ENCODE measurements at places on chromosomes 6 and 20.

DNA sequence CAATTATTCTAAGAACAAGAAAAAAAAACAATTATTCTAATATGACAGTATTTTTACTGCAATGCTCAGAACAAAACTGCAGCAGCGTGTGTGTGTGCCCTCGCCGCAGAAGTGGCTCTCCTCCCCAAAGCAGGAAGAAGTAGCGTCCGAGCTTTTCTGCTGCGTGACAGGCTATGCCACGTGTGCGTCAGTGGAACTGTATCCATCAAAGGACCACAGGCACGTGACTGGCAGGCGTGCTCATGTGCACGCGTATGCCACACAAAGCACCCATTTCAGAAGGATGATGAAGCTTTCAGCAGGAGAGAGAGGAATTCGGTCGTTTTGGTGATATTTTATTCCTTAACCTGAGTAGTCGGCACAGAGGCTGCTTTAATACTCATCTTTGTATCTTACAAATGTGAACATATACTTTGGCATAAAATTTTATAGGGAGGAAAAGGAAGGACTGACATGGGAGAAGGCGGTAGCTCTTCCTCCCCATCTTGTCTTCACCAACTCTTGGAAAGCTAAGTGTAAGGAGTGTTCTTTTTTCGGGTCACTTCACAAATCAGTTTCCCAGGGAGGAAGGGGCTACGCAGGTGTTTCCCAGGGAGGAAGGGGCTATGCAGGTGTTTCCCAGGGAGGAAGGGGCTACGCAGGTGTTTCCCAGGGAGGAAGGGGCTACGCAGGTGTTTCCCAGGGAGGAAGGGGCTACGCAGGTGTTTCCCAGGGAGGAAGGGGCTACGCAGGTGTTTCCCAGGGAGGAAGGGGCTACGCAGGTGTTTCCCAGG is 3.4 kb downstream of the TCFL5 start:
- DNase-seq, result no peak

DNA sequence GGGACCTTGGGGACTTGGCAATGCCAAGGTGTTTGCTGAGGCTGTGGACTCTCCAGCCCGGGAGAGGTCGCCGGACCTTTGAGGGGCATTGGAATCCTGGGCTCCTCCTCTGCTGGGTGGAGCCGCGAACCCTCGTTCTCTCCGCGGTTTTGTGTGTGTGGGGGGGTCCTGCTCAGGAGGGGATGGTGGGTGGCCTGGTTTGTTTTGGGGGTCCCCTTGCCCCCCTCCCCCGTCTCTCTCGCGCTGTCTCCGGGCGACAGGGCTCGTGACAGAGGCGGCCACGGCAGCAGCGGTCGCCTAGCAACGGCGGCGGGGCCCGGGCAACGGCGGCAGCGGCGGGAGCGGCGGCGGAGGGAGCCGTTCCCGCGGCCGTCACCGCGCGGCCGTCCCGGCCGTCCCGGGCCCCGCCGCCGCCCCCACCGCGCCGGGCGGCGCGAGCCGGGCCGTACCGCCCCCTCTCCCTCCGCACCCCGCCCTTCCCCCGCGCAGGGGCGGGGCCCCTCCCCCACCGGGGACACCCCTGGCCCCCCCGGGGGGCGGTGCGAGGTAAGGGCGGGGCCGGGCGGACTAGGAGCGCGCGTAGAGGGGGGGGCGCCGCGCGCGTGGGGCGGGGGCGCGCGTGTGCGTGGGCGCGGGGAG is 7.8 kb downstream of the SYNGAP1 start:
- peak; percentile 68 for DNase-seq

DNA sequence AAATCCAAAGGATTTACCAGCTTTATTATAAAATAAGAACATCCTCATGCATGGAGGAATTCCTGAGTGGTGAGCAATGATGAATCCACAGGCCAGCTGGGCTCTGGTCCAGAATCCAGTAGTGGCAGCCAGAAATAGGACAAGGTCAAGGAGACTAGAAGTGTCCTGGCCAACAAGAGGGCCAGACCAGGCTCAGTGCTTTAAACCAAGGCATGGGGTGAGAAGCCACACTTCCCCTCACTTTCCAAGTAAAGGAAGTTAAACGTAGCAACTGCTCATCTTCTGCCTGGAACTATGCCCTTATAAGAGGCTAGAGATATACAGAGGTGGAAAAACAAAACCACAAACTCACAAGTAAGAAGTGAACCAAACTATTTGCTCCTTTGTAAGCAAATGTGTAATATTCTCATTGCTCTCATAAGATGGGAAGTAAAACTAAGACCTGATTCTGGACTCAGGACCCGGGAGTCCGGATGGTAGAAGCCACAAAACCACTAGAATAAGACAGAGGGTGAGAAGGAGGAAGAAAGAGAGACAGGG is 253.2 kb downstream of the UST start:
- DNase-seq, result no peak

DNA sequence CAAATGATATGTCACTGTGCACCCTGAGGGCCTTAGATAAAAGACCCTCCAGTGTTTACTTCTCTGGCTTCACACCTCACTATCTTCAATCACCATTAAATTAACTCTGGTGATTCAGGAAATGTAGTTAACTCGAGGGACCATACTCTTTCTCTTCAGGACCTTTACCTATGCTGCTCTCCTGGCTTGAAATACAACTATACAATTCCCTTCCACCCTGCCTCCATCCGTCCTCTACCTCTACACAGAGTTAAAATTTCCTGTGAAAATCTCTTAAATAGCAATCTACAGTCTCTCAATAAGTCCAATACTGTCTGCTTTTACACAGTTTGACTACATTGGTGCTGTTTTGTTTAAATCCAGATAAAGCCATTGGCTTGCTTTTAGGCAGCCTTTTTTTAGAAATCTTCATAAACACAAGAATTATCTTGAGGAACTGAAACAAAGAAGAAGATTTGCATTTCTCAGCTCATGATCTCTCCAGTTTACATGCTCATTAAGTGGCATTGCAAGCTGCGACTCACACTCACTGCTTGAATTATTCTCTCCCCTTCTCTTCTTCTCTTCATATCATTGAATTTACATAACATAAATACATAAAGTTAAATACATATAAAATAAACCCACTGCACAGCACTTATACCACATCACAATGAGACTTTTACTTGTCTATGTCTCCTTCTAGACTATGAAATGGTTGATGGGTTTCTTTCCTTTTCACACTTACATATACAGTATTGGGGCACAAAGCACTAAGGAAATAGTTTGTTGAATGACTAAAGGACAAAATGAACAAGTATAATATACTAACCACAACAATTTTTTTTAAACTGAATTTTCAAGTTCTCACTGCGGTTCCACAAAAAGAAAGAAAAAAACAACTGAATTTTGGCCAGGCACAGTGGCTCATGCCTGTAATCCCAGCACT is 239.0 kb upstream of the KCNQ5 start:
- DNase-seq, result no peak

DNA sequence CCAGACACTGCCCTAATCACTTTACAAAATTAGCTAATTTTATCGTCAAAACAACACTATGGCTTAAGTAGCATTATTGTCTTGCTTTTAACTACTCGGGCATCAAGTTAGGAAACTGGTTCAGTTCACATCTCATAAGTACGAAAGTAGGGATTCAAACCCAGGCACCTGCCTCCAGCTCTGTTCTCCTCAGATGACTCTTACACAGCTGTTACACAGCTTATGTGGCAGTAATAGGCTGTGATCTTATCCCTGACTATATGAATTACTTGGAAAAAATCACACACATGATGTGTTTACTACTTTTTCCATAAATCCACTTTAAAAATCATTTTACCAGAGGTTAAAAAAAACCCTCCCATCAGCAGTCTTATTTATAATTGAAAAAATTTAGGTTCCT is 389.2 kb upstream of the FLRT3 start:
- no peak for DNase-seq

DNA sequence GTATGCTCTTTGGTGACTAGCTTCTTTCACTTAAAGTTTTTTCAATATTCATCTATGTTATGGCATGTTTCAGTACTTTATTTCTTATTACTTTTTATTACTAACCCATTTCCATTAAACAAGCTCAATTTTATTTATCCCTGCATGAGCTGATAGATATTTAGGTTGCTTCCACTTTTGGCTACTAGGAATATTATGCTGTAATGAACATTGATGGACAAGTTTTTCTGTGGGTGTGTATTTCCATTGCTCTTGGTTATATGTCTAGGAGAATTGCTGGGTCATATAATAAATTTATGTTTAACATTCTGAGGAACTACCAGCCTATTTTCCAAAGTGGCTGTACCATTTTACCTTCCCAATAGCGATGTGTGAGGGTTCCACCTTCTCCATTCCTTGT is 69.9 kb downstream of the ZBTB2 start:
- DNase-seq, result no peak

DNA sequence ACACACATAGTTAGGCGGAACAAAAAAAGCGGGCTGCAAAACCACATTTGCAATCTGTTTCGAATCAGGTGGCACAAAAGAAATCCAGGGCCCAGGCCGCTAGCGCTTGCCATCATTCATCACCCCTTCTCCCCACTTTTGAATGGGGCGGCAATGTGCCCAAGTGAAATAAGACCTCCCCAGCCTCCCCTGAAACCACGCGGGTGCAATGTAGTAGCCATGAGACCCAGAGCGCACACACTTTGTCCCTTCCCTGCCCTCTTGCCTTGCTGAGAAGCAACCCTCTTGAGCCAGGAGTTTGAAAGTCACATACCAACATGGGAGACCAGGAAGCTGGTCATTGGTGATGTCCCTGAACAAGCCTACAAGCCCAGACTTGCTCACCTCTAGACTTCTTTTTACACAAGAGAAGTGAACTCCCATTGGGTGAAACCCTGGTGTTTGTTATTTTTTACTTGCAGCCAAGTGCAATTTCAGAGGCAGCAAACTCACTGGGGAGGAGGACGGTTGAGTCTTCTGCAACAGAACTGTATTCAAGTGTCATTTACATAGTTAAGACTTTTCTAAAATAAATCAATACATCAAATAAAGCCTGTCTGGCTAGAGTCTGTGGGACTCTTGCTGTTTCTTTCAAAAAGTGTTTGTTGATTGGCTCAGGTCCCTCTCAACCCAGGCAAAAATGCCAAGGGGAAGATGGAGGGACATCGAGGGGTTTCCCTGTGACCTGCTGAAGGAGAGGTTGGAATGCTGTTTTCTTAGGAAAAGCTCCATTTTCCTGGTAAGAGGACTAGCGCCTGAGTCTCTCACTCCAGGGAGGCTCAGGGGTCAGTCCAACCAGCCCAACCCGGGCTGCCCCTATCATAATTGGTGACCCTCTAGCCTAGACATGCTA is 138.1 kb upstream of the PTPN1 start:
- DNase-seq, result no peak

- DNase-seq, result no peak
Observed at GRCh38 chr20:62736407-62737071, 27.9 kb downstream of the NTSR1 start.

GRCh38 chr6:170297576-170298330 is 6.9 kb upstream of the DLL1 start:
- no peak for DNase-seq

GRCh38 chr6:166556863-166557322 is 29.6 kb downstream of the RAMACL start:
- peak; percentile 16 for DNase-seq

DNA sequence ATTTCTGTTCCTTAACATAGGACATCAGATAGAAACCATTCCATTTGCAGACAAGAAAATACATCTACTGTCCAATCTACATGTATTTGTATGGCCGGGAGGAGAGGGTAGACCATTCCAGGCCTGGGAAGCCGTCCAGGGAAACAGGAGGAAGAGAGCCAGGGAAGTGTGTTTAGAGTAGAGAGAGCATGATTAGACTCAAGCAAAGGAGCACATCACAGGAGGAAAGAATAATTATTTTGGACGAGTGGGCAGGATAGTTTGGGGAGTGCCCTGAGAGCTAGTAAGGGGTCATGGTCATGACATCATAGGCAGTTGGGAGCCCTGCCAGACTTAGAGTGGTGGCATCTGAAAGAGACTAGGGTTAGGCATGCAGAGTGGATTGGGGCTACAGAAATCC is 250.0 kb downstream of the HIVEP2 start:
- DNase-seq, result no peak

DNA sequence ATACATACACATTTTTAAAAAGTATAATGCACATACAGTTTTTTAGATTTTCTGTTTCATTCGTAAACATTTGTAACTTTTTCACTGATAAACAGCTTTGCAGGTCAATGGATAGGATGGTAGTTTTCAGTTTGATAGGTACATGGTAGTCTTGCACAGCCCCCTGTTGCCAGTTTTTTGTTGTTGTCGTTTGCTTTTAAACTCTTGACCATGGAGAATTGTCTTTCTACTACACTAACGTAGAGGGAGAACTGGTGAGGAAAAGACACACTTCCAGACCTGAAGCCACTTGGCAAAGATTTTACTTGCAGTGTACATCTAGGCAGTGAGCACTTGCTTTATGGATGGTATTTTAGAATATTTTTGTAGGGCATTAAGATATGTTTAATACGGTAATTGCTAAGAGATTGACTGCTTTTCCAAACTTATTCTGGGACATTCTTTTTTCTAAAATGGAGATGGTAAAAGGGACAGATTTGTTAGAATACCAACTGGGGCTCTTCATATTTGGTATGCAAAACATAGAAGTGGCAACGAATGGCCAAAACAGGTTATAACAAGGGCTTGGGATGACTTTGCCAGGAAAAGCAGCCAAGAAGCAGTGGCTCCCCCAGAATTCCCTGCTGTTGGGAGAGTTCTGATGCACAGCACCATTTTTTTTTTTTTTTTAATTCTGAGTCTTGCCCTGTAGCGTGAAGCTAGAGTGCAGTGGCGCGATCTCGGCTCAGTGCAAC is 1.5 kb downstream of the PYGB start:
- no peak for DNase-seq

DNA sequence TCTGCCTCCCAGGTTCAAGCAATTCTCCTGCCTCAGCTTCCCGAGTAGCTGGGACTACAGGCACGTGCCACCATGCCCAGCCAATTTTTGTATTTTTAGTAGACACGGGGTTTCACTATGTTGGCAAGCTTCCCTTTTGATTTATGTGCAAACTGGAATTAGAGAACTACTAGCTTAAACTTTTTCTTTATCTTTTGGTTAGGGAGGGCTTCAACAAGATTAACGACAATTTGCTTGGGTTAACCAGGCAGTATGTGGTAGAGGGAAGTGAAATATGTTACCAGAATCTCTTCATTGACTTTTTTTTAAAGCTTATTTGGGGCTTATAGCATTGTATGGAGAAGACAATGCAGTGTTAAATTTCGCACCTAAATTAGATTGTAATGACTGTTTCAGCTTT is 9.0 kb downstream of the MYO6 start:
- no peak for DNase-seq

Measured in stimulated activated CD4-positive, alpha-beta T cell treated with anti-CD3 and anti-CD28 coated beads, Interleukin-15, amount 100 ng/mL, for 24 hours (primary cell).